ENCODE measurements at places on chromosomes 3 and 15.

DNA sequence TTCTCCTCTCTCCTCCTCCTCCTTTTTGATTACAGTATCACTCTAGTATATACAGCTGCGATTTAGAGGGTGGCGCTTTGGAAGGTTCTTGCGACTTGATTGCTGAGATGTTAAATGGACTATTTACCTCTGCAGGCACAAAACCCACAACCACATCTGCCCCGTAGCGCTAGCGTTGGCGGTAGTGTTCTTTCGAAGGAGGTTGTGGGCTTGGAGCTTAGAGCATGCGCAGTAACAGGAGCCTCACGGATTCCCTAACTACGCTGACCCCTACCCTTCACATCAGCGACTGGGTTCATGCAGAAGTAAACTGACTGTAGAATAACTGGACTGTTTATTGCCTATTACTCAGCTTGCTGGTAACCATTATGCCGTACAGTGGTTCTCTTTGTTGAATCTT lies 58.0 kb downstream of the CGGBP1 start:
- no peak for DNase-seq

DNA sequence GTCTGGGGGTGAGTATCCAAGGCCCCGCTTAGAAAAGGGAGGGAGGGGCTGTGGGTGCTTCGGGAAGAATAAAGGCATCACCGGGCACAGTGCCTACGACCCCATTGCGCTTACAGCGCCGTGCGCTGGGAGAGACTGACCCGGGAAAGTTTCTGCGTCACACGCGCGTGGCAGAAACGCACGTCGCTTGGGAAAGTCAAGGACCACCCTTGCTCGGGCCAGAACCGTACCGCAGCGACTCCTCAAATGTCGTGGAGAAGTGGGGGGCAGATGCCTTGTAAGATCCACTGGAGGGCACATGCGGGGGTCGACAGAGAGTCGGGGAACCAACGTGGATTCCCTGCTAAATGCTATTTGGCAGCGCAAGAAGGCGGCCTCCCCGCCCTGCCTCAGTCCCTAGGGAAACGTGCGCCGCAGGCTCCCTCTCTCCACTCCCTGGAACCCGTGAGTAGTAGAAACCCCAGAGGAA lies 2.4 kb downstream of the ADAMTS9 start:
- DNase-seq, result no peak

GRCh38 chr3:102545276-102545675 lies 110.5 kb downstream of the ZPLD1 start:
- no peak for DNase-seq

DNA sequence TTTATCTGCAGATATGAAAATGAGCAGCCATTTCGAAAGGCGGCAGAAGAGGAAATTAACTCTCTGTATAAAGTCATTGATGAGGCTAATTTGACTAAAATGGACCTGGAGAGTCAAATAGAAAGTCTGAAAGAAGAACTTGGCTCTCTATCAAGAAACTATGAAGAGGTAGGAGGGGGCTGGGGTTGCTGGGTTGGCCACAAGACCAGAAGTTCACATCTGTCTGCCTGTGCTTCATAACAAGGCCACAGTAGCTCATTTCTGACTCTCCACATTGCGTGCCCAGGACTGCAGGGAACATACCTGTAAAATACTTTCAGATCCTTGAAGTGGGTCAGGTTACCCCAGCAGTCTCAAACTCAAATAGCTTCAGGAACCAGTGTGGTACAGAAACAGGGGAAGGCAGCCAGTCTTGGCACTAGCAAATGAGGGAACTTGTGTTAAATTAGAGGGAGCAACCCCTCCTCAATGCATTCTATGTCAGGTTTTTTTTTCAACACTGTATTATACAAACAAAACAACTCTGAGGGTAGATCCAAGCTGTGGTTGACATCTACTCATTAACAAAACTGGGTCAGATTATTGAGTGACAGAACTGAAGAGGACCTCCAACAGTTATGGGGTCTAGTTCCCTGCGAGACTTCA lies 48.7 kb downstream of the BFSP2 start:
- no peak for DNase-seq

- no peak for DNase-seq
Observed at GRCh38 chr3:146625186-146625775, 20.1 kb upstream of the PLSCR5 start.

DNA sequence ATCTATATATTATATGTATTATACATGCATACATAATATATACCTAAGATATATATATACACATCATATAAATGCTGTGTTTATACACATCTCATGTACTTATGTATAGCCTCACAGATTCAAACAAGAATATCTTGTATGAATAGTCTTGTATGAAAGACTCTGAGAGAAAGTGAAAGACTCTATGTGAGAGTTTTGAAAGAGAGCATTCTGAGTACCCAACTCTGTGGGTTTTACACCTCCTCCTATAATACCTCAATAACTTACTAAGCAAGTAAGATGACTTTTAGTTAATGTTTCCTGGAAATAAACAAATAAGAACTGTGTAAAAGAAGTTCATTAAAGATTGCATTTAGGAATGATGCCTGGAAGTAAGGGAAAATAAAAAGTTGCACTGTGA lies 108.1 kb upstream of the GMNC start:
- no peak for DNase-seq

DNA sequence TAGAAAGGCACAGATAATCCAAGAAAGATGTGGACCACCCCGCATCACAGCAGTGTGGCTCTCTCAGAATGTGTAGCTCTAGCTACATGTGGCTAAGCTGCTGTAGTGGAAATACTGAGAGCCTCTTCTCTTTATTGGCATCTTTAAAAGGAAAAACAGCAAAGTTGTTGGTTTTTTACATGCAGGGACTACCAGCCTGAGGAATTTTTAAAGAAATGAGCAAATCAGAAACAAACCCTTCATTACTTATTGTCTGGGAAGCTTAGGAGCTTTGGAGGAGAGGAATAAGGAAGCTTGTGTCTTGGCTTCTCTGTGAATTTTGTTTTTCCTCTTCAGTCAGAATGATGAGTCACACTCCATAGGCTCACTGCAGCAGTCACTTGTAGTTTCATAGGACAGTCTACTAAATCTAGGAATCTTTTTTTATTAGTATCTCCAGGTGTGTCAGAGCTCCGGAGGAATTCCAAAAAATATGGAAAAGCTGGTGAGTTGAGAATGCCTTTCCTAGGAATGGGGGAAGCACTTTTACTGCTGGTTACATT lies 27.5 kb downstream of the POLG start:
- no peak for DNase-seq
